ENCODE measurements at places on chromosomes 6 and 20.

GRCh38 chr6:144340541-144341371, 55.6 kb downstream of the UTRN start:
- DNase-seq: no peak

DNA sequence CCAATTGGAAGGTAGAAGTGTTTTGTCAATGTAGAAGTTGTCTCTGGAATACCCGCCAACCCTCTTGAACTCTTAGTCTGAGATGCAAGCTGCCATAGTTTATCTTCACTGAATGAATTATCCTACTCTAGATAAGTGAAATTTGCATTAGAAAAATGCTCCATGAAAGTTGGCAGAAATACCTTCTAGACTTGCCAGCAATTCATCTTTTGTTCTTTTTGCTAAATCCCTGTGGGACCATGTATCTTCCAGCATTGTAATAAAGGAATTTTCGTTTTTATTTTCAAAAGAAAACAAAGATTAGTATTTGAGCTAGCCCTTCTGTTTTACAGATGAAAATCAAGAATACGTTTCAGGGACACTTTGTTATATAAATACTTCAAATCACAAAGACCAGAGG, 244.2 kb downstream of the CBLN4 start:
- DNase-seq: no peak

- no peak for DNase-seq
Observed at GRCh38 chr6:8888468-8888867, 453.1 kb upstream of the SLC35B3 start.

- no peak for DNase-seq
Observed at GRCh38 chr20:31640259-31640658, 2.5 kb downstream of the COX4I2 start.

GRCh38 chr6:20704325-20705025, 170.2 kb downstream of the CDKAL1 start:
- no peak for DNase-seq
